ENCODE measurements at places on chromosomes 5 and 9. TPM values are rescaled to one million over a fixed set of nuclear protein-coding genes. Genes with fewer than 3 reads are reported as not detected.
A peak's percentile ranks its signal among the peaks of the same experiment; 100 is the strongest.

The IFT74 gene
- 8.5 TPM for total RNA-seq

The PTPN3 gene
- 6.3 TPM for total RNA-seq

The MAMDC4 gene
- total RNA-seq = 1.6 TPM

The GFI1B gene
- total RNA-seq = not detected

The F2RL1 gene
- 1.9 TPM for total RNA-seq

DNA sequence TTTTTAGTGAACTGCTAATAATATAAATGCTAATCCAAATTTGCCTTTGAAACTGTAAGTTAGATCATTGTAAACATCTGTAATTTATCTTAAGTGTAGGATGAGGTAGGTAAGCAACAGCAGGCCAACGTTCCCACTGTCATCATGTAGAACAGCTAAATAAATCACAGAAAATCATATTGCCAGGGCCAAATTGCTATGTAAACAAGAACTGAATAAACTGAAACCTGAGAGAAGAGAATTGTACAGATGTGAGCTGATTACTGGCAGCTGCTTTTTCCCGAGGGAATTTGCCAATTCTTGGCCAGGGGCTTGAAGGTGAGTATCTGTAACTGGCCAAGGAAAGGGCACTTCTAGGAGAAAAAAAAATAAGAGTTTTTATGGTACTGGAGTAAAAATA, 97.6 kb downstream of the CDH10 start:
- no peak for DNase-seq

GRCh38 chr9:96202971-96203780, 98.8 kb downstream of the HSD17B3 start:
- peak; percentile 75 for DNase-seq

DNA sequence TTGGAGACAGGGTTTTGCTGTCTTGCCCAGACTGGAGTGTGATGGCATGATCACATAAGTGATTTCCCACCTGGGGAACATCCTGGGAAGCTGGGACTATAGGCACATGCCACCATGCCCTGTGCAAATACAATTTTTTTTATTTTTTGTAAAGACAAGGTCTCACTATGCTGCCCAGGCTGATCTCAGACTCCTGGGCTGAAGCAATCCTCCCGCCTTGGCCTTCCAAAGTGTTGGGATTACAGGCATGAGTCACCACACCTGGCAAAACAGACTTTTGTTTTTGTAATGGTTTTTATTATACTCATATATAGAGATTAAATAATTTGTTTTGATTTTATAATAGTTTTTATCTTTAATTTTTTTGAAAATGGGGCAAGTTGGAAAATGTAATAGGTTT, 14.7 kb downstream of the DNAJC25 start:
- DNase-seq = no peak

DNA sequence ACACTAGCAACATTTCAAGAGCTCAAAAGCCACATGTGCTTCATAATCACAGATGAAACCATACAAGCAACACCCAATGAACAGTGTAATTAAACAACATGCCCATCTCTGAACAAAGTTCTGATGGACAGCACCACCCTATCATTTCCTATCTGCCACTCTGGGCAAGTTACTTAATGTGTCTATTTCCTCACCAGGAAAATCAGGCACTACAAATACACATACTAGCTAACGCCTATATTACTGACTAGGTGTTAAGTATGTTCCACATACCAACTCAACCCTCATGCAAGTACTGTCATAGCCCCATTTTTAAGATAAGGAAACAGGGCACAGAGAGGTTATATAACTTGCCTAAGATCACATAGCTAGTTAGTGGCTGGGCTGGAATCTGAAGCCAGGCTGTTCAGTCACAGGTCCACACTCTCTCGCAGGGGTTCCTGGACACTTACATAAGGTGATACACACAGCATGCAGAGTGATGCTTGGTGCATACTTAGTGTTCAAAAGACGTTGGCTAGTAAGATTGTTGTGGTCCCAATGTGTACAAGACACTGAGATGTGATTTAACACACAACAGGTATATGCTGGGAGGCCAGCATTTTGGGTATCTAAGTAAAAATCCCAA, 24.2 kb downstream of the CORO2A start:
- DNase-seq = peak; percentile 16

DNA sequence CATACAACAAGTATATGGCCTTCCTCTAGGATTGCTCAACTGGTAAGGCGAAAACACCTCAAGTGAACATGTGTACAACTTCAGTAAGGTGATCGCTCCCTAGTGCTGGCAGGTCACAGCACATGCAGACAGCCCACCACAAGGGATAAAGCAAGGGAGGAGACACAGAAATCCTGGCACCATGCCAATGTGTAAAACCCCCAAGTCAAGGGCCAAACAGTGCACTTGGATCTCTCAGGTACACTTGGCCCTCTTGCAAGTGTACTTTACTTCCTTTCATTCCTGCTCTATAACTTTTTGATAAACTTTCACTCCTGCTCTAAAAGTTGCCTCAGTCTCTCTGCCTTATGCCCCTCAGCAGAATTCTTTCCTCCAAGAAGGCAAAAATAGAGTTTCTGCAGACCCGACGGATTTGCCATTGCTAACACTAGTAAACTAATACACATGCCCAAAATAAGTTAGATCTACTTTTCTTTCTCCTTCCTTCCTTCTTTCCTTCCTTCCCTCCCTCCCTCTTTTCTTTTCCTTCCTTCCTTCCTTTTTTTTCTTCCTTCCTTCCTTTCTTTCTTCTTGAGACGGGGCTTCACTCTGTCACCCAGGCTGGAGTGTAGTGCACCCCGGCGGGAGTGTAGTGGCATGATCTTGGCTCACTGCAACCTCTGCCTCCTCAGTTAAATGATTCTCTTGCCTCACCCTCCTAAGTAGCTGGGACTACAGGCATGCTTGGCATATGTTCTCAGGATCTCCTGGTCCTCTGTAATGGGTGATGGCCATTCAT, 6.8 kb upstream of the LNPEP start:
- DNase-seq = no peak

GRCh38 chr5:99105216-99105615, 176.4 kb upstream of the CHD1 start:
- no peak for DNase-seq

GRCh38 chr5:172770675-172771438, at the start of gene DUSP1:
DUSP1 (minus strand) TSS chr5:172771195; CDS start chr5:172770952, 243 bp downstream.
- DNase-seq = peak; percentile 100

- DNase-seq = no peak
Observed at GRCh38 chr9:108950168-108950567, 16.0 kb downstream of the ABITRAM start.

DNA sequence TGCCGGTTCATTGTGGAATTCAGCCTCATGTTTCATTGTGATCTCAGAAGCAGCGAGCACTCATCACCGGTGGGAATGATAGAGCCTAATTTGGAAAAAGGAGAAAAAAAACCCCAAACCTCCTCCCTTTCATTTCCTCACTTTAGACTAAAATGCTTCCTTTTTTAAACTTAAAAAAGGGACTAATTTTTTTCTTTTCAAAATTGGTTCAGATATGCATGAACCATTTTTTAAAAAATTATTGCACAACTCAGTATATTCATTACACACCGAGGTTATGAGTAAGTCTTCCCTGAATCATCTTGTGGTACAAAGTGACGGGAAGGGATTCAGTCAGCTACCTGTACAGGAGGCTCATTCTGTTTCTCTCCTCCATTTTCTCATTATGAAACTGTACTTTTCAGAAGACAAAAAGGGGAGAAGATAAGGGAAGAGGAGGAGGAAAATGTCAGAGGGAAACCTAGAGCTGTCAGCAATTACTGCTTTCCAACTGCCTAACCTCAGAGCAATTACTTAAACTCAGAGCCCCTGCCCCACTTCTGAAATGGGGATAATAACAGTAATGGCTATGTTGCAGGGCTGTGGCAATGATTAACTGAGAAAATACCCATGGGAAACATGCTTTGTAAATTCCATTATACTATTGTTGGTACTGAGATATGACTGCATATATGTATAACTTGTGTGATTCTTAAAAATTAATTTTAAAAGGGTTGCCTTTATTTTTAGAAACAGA, 24.0 kb downstream of the GALNT10 start:
- DNase-seq = no peak

DNA sequence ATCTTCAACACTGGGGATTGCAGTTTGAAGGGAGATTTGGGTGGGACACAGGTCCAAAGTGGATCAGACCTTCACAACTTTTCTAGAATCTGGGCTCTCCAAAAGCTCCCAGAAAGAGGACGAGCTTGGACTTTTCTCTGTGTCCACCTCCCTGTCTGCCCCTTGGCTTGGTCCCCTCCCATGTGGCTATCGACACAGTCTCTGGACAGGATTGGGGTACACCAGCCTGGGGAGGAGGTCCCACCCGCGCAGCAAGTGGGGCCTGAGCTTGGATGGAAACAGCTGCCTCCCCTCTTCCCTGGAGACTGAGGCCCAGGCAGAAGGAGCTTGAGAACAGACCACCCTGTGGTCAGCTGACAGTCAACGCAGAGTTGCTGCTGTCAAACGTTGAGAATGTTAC, 84.6 kb upstream of the FCN1 start:
- no peak for DNase-seq

The SLC24A2 gene
- not detected for total RNA-seq

DNA sequence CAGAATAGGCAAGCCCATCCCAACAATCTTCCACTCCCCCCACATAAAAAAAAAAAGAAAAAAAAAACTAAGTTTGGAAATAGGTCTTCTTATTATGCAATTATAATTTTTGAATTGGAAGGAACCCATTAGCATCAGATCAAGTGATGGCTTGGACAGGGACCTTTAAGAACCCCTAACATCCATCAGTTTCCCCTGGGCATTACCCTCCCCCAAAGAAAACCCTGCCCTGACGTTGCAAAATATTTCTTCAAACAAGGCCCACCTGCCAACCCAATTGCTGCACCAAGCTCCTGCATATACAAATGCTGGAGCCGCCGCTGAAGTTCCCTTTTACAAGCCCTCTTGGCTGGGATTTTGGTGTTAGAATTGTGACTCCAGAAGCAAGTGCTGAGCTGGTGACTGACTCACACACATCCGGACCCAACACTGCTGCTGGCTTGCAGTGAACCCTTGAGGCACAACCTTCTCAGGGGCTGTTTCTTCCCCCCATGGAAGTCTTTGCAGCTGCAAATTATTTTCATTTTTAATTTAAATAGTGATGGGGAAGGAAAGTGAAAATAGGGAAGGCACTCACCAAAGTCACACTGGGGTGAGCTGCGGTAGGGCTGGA, 56.1 kb upstream of the AFAP1L1 start:
- no peak for DNase-seq

The PCDHGA4 gene
- total RNA-seq = 4.7 TPM
